GM23338 (cell line): ENCODE measurements at places on chromosomes 16 and 17.

DNA sequence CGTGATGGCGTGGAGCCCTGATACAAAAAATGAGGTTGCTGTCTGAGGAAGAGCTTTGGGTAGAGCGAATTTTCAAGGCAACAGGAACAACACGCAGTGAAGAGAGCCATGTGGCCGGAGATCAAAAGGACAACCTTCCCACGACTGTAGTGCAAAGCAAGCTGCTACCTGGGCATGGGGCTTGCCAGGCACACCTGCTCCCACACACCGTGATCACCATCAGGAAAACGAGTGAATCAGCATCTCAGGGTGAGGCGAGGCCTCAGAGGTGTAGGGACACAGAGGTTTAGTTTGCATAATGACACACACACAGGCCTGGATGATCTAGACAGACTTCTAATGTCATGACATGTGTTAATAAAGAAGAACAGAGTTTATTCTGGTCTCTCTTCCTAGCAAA lies 65.7 kb downstream of the PARN start:
- H3K27ac ChIP-seq = peak overlapping the region; percentile 43; the same call in 1 of the 2 replicates
- H3K27me3 ChIP-seq = no peaks in the 10 kb centered on the region
- H3K36me3 ChIP-seq = no peaks in the 10 kb centered on the region
- DNase-seq = peak; percentile 8

GRCh38 chr16:69820926-69821541 lies 58.9 kb downstream of the WWP2 start:
- H3K27ac ChIP-seq = peak overlapping the region; percentile 33; the same call in 1 of the 2 replicates
- DNase-seq = peak; percentile 17
- no peaks in the 10 kb centered on the region for H3K27me3 ChIP-seq

- H3K4me1 ChIP-seq = peaks cover 12% of the 10 kb centered on the region
- H3K36me3 ChIP-seq = no peaks in the 10 kb centered on the region
- H3K4me3 ChIP-seq = no peak overlapping the region
Measured at GRCh38 chr17:36856903-36857381, 80.3 kb upstream of the LHX1 start.

- no peaks in the 10 kb centered on the region for H3K27me3 ChIP-seq
- no peaks in the 10 kb centered on the region for H3K36me3 ChIP-seq
- no peak overlapping the region for H3K4me3 ChIP-seq
- no peak overlapping the region for H3K27ac ChIP-seq
Measured at GRCh38 chr17:9893411-9894012, 11.6 kb downstream of the RCVRN start.

DNA sequence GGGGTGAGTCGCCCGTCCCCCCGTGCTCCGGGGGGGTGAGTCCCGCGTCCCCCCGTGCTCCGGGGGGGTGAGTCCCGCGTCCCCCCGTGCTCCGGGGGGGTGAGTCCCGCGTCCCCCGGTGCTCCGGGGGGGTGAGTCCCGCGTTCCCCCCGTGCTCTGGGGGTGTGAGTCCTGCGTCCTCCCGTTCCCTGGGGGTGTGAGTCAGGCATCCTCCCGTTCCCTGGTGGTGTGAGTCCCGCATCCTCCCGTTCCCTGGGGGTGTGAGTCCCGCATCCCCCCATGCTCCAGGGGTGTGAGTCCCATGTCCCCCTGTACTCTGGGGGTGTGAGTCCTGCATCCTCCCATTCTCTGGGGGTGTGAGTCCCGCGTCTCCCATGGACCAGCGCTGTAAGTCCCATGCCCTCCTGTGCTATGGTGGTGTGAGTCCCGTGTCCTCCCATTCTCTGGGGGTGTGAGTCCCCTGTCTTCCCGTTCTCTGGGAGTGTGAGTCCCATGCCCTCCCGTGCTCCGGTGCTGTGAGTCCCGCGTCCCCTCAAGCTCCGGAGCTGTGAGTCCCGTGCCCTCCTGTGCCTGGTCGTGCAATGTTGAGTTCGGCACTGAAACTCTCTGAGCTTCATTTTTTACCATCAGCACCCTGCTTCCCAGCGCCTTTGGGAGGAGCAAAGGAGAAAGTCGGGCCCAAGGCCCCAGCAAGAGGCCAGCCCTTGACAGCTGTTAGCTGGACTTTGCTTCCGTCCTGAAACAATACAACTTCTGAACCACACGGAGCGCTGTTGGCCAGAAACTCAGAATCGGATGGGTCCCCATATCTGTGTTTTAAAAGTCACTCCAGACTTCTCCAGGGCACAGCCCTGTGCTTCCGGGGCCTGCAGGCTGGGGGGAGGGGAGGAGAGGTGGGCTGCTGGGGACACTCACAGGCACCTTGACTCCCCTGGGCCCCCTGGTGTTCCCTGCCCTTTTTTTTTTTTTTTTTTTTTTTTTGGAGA lies 11.5 kb upstream of the ZC3H18 start:
- peak; percentile 85 for DNase-seq
- H3K27me3 ChIP-seq = no peaks in the 10 kb centered on the region
- H3K4me3 ChIP-seq = no peak overlapping the region
- no peaks in the 10 kb centered on the region for H3K4me1 ChIP-seq

GRCh38 chr17:692116-692515 lies 22.5 kb downstream of the VPS53 start:
- no peak overlapping the region for H3K27ac ChIP-seq
- peaks cover 7% of the 10 kb centered on the region; the same call in 1 of the 2 replicates for H3K4me1 ChIP-seq
- no peaks in the 10 kb centered on the region for H3K27me3 ChIP-seq
- DNase-seq = no peak
- no peak overlapping the region for H3K4me3 ChIP-seq

- H3K4me3 ChIP-seq = no peak overlapping the region
- H3K27ac ChIP-seq = no peak overlapping the region
- no peaks in the 10 kb centered on the region for H3K36me3 ChIP-seq
- H3K27me3 ChIP-seq = peaks cover 7% of the 10 kb centered on the region; the same call in 1 of the 2 replicates
Measured at GRCh38 chr16:56601325-56601724, 7.1 kb upstream of the MT2A start.

- H3K4me3 ChIP-seq = no peak overlapping the region
- no peaks in the 10 kb centered on the region for H3K27me3 ChIP-seq
- DNase-seq = no peak
- H3K4me1 ChIP-seq = no peaks in the 10 kb centered on the region
- H3K36me3 ChIP-seq = no peaks in the 10 kb centered on the region
Measured at GRCh38 chr17:17186551-17187505, 19.3 kb downstream of the PLD6 start.
